Renal pelvis (tissue), 12 donors: ENCODE measurements at places on chromosomes 11 and 22.

DNA sequence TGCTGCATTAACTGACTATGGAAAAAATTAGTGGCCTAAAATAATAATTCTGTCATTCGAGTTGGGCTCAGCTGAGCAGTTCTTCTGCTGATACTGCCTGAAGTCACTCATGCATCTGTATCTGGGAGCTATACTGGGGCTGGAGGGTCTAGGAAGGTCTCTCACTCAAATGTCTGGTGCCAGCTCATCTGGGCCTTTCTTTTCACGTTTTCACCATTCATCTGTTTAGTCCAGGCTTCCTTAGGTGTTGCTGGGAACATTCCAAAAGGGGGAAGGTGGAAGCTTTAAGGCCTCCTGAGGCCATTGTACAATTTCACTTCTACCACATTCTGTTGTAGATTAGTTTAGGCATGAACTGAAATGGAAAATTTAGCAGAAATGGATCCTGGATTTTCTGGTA is 28.0 kb downstream of the YAP1 start:
- no peak for DNase-seq

DNA sequence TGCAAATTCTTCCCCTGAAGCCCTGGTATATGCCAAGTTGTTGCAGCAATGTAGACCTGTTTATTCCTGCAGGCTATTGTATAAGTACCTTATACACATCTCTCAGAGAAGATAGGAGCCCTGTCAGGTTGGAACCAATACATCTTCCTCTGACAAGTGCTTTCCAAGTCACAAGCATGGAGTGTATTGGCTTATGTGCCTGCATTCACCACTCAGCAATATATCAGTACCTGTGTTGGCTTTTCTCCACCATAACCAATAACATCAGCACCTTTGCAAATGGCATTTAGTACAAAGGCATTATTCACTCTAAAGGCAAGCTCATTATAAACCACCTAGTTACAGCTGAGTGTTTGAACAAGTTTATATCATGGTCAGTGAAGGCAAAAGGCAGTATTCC is 611.7 kb upstream of the CNTN5 start:
- no peak for DNase-seq

DNA sequence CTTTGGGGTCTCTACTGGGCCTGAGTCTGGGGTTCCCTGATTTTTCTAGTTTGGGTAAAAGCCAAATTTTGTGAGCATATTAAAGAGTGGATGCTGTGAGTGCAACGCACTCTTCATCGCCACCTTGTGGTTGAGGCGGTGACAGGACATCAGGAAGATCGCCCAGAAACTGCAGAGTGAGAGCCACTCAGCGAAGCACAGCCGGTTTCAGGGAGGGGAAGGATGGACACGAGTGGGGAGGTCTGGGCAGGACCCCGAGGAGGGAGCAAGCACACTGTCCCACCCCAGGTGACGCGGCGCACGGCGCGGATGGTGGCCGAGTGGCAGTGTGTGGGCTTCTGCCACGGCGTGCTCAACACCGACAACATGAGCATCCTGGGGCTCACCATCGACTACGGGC is 9.1 kb downstream of the SELENOO start:
- DNase-seq, result no peak

GRCh38 chr11:117827521-117828511 is 3.3 kb upstream of the FXYD2 start:
- no peak for DNase-seq

- DNase-seq, result peak; percentile 62
Measured at GRCh38 chr11:73950869-73951710, at the start of gene DNAJB13. TSS of gene DNAJB13 (plus strand) at chr11:73951026. CDS start at chr11:73951070, 44 bp downstream.
